Inflammatory macrophage treated with lipopolysaccharide for 4 hours (primary cell): ENCODE measurements at places on chromosomes 6 and 20.

GRCh38 chr6:43193929-43194328 lies 11.9 kb downstream of the CUL9 start:
- no peak for DNase-seq

DNA sequence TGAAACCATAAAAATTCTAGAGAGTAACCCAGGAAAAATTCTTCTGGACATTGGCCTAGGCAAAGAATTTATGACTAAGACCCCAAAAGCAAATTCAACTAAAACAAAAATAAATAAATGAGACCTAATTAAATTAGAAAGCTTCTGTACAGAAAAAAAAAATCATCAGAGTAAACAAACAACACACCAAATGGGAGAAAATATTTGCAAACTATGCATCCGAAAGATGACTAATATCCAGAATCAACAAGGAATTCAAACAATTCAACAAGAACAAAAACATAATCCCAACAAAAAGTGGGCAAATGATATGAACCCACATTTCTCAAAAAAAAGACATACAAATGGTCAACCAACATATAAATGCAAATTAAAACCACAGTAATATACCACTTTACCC lies 242.6 kb upstream of the CDYL start:
- no peak for DNase-seq

DNA sequence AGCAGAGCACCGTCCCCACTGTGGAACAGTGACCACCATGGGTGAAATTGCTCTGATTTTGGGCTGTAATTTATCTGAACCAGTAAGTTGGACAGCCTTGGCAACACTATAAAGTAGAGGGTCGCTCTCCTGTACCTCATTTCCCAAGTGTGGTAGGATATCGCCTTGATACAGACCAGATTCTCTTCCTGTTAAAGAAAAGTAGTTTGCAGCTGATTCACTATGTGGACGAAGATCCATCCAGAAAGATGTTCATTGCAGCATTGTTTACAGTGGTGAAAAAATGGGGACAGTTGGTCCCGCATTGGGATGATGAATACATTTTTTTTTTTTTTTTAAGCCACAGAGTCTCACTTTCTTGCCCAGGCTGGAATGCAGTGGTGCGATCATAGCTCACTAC lies 74.3 kb downstream of the SLX4IP start:
- DNase-seq, result no peak

GRCh38 chr20:24049081-24049480 lies 60.5 kb upstream of the GGTLC1 start:
- no peak for DNase-seq
